ENCODE measurements at places on chromosomes 6 and 20. TPM values are rescaled to one million over a fixed set of nuclear protein-coding genes. Genes with fewer than 3 reads are reported as not detected.

GRCh38 chr6:39300739-39301138, 13.5 kb downstream of the KCNK17 start:
- DNase-seq: no peak

DNA sequence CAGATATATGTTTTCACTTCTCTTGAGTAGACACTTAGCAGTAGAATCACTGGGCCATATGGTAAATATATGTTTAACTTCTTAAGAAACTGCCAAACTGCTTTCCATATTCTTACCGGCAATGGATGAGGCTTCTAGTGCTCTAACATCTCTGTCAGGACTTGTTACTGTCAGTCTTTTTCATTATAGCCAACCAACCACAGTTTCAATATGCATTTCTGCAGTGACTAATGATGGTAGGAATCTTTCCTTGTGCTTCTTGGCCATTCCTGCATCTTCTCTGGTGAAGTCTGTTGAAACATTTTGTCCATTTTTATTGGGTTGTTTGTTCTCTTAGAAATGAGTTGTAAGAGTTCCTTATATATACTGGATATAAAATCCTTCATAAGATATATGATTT, 66.0 kb upstream of the SYNDIG1 start:
- no peak for DNase-seq

- DNase-seq: no peak
Observed at GRCh38 chr6:151294561-151295101, 54.9 kb downstream of the AKAP12 start.

GRCh38 chr6:118152524-118152923, 245.5 kb downstream of the SLC35F1 start:
- DNase-seq: no peak

DNA sequence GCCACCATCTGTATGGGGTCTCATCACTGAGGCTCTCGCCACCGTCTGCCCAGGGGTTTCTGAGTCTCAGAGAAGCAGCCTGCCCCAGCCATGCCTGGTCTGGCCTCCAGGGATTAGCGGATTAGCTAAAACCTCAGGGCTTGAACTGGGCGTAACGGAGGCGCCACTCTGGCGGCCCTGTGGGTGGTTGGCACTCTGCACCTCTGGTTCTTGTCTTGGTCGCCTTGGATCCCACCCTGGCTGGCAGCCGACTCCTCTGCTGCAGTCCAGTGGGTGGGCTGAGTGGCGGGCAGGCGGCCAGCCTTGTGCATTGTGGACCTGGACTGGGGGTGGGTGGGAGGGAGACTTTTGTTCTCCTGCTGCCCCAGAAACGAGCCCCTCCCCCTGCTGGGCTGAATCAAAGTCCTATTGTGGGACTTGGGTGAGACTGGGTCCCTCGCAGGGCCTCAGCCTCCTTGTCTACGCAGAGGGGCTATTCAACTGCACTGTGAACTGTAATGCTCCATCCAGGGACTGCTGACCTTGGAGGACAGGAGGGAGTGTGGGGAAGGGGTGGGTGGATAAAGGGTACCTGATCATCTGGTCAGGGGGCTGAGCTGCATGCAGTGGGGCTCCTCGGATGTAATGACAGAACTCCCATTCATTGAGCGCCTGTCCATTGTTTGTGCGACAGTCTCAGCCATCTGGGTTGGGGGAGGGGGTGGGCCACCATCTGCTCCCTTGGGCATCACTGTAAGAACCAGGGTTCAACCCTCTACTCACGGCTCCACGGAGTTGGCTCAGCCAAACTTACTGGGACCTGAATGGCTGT, 23.9 kb downstream of the SUN5 start:
- no peak for DNase-seq

- no peak for DNase-seq
Observed at GRCh38 chr6:106658469-106658868, 29.1 kb downstream of the QRSL1 start.

The SLC13A3 gene
- polyA plus RNA-seq: 29.1 TPM

DNA sequence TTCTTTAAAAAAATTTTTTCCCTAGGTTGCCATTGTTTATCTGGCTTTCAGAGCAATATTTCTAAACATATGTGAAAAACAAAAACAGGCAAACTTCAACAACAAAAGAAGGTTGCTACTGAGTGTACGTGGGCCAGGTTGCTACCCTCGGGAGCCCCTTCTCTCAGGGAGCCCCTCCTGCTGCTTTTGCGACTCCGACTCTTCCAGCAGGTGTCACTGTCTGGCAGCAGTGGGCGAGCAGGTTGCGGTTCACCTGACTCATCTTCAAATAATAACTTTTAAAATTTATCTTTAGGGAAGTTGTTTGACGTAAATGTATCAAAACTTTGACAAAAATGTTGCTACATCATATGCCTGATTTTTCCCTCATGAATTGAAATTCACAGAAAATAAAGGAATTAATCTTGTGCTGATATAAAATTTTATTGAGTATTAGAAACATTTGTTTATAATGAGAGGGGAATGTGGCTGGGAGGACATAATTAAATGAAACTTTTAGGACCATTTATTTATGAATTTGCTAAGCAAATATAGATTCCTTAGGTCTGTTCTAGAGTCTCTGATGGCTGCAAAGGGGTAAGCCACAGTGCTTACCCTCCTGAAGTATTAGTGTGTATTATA, 138.8 kb downstream of the HIVEP1 start:
- DNase-seq: peak; percentile 28

The NOTCH4 gene
- polyA plus RNA-seq: 17.5 TPM

The ZSCAN26 gene
- 41.5 TPM for polyA plus RNA-seq

GRCh38 chr6:41257369-41258195, 28.9 kb downstream of the TREM1 start:
- DNase-seq: peak; percentile 85

GRCh38 chr6:151948002-151948743, 140.7 kb downstream of the ESR1 start:
- no peak for DNase-seq

DNA sequence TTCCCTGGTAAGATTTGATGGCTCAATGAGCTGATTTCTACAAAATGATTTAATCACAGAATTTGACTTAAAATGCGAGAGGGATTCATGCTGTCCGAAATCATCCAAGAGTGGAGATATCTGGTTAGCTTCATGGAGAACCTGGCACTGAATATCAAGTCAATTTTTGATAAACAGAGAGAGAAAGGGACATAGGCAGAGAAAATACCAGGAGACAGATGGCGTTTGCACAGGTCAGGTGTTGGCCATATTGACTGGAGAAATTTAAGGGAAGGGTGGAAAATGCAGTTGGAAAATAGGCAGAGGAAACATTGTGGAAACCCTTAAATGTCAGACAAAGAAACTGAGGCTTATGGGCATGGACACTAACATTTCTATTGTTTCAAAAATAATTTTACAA, 47.0 kb downstream of the BCAS1 start:
- no peak for DNase-seq

- no peak for DNase-seq
Observed at GRCh38 chr6:7134999-7135745, 27.4 kb downstream of the RREB1 start.

DNA sequence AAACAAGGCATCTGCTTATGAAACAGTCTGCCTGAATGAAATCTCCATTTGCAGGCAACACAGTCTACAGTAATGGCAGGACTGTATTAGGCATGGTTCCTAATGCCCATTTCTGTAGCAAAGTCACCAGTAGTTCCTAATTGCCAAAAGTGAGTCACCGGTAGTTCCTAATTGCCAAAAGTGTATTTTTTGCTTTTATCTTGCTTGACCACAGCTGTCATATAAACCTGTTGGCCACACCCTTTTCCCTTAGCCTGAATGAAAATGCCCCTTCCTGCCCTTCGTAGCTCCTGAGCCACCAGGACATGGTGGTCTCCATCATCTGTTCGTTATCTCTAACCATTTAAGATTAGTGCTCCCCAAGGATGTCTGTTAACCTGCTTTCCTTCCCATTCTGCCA, 34.5 kb downstream of the MTHFD1L start:
- no peak for DNase-seq

DNA sequence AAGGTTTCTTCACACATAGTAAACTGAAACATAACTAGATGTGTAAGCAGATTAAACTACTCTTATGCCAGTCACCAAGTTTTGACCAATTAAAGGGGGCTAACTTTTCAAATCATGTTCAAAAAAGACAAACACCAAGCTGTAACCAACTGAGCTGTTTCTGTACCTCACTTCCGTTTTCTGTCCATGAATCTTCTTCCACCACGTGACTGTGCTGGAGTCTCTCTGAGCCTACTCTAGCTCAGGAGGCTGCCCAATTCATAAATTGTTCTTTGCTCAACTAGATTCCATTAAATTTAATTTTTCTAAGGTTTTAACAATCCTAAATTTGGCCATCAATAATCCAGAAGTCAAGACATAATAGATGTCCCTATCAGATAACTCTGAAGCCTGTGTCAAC, 229.4 kb downstream of the FNDC1 start:
- no peak for DNase-seq

- no peak for DNase-seq
Observed at GRCh38 chr20:43046966-43047365, 142.7 kb downstream of the PTPRT start.

DNA sequence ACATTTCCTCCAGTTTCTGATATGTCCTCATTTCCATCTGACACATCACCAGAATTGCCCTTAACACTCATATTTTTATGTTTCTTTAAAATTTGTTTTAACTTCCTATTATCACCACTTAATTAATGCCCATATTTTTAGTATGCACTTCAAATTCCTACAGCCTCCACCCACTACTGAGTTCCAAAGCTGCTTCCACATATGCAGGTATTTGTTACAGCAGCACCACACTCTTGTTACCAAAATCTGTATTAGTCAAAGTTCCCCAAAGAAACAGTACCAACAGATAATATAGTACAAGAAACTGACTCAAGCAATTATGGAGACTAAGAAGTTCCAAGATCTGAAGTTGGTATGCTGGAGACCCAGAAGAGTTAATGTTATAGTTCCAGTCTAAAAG, 340.4 kb downstream of the GRIK2 start:
- no peak for DNase-seq

GRCh38 chr20:53890443-53891305, 179.7 kb downstream of the BCAS1 start:
- DNase-seq: no peak

DNA sequence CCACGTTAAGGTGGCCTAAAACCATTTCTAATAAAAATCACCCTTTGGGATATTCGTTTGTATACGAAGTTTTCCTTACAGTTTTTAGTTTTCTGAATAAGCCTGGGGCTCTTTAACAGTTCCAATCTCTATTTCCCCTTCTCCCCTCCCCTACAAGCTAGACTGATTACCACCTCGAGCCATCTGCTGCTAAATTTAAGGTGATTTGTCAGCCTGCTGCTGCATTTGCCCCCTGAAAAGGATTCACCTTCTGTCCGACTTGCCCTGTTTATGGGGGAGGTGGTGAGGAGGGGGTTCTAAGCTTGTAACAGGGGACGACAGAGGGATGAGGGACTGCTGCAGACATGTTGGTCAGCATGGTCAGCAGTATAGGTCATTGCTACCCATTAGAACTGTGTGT, 146.3 kb downstream of the JARID2 start:
- no peak for DNase-seq

DNA sequence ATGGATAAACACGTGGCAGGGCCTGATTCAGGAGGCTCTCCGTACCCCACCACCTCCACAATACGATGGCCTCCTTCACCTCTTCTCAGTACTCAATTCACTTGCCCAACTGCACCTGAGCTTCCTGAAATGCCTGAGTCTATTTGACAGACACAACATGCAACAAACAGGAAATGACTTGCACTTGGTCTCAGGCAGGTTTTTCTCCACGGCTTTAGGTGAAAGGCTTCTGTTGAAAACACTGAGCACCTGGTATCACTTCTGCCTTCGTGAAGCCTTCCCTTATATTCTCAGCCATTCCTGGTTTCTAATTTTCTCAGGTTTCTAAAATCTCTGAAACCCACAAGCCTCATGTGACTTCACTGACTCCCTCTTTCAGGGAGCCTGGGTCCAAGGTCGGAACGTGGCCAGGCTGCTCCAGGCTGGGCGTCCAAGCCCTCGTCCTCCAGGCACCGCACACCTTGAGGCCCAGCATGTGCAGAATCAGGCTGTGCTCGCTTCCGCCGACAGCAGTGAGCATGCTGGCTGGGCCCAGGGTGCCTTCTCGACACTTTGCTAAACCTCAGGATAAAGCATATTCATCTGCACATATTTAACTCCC, 34.7 kb downstream of the TAF4 start:
- DNase-seq: no peak

- no peak for DNase-seq
Observed at GRCh38 chr6:109243863-109244825, 138.1 kb downstream of the CD164 start.

DNA sequence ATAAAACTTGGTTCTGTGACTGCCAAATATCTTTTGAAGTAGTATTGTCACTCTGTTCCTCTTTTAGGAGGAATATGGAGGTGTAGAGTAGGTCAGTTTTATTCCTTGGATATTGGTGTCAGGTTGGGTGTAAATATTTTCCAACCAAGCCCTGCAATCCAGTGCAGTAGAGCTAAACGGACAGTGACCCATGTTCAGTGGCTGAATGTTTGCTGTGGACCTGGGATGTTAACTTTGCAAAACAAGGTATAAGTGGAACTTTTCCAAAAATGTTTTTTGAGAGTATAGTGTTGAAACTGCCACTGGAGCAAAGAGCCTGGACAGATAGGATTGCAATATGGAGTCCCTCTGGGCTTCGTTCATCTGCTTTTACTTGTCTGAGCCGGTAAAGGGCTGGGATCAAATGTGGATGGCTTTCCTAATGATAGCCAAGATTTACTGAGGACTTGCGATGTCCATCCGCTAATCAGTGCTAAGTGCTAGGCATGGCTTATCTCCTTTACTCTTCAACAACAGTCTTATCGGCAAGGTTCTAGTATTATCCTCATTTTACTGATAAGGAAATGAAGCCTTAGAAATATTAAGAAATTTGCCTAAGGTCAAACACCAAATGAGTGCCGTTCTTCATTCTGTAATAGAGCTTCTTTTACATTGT, 69.0 kb upstream of the BACH2 start:
- no peak for DNase-seq

DNA sequence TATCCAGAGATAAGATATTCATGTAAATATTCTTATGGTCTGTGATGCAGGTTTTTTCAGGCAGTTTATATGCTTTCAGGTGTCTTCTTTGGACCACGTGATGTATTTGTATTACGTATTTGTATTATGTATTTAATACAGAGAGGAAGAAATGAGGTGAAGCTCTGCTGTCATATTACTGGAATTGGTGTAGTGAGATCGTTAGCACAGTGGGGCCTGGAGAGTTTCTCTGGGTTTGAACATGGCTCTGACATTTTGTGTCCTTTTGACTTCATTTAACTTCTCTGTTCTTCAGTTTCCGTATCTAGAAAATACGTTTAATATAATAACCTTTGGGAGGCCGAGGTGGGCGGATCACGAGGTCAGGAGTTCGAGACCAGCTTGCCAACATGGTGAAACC, 1.6 kb upstream of the PRIM2 start:
- no peak for DNase-seq

DNA sequence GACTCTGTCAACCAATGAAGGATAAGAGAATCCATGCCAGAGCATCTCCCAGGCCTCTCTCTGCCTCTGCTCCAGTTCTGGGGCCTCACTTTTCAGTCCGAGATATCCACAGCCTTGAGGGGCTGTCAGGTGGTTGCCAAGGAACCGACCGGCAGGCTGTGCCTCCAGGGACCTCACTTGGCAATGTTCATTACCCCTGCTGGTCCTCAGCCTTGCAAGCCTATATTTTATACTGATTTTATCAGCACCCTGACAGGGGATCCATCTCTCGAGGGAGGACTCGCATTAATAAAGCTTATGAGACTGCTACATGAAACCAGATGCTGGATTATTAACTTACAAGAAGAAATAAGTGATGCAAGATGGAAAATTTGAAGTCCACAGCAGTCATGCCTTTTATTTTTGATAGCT, 39.9 kb downstream of the TMC2 start:
- no peak for DNase-seq

The EYS gene
- polyA plus RNA-seq: 0.66 TPM

Measured in right renal pelvis (tissue), 4 donors.